Fibroblast of skin of abdomen (primary cell): ENCODE measurements at places on chromosomes 16 and 17.
A peak's percentile ranks its signal among the peaks of the same experiment; 100 is the strongest.

GRCh38 chr17:81540676-81541027 lies 11.5 kb downstream of the FAAP100 start:
- no peak for DNase-seq

DNA sequence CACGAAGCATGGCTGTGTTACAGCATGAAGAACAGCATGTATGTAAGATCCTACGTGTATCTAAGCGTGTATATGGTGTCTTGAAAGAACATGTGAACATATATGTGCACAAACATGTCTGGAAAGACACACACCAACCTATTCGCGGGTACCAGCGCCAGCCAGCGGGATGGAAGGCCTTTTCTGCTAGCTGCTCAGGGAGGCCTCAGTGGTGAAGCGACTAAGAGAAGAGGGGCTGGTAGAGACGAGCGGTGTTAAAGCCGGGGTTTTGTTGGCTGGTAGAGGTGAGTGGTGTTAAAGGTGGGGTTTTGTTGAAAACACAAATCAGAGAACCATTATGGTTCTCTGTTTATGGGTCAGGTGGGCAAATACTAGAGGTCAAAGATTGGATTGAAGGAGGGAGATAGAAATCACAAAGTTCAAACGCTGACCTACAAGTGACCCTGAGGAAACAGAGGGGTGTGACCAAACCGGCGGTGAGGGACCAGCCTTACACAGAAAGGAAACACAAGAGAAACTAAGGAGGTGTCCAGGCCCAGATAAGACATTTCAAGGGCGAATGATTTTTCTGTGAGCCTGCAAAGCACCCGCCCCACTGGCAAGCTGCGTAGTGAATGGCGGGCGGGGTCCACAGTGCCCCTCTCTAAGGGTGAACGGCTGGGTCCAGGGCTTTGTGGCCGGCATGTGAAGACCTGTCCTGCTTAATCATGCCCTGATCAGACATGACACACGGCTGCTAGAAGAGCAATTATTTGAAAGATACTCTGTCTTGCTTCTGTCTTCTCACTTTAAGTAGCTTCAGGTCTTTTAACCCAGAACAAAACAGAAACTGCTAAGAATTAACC lies 8.1 kb downstream of the ZCCHC14 start:
- no peak for DNase-seq

GRCh38 chr17:72696156-72696555 lies 396.3 kb downstream of the SLC39A11 start:
- DNase-seq = no peak

- DNase-seq = no peak
These were observed 76.3 kb downstream of the LITAF start for GRCh38 chr16:11510178-11510973.

DNA sequence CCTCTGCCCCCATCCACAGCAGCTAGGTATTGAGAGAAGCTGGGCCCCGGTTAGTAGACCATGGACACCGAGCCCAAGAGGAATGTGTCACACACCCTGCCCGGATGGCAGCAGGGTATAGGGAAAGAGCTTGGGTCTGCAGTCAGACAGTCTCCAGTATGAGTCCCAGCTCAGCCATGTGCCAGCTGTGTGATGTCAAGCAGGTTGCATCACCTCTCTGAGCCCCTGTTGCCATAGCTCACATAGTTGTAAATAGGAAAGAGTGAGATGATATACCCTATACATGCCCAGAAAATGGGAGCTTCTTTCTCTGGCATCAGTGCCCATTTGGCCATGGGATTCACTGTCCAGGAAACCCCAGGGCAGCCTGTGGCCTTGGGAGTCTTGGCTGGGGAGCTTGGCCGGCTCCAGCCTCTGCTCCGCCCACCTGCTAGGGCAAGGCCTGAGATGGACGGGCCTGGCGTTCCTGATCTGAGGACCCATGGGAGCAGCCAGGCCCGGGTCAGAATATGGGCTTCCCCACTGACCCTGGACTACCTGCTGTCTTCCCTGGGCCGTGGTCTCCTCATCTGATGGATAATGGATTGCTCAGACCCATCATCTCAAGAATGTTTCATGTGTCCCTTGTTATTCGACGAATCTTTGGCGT lies 13.2 kb downstream of the CD300LG start:
- DNase-seq = no peak

DNA sequence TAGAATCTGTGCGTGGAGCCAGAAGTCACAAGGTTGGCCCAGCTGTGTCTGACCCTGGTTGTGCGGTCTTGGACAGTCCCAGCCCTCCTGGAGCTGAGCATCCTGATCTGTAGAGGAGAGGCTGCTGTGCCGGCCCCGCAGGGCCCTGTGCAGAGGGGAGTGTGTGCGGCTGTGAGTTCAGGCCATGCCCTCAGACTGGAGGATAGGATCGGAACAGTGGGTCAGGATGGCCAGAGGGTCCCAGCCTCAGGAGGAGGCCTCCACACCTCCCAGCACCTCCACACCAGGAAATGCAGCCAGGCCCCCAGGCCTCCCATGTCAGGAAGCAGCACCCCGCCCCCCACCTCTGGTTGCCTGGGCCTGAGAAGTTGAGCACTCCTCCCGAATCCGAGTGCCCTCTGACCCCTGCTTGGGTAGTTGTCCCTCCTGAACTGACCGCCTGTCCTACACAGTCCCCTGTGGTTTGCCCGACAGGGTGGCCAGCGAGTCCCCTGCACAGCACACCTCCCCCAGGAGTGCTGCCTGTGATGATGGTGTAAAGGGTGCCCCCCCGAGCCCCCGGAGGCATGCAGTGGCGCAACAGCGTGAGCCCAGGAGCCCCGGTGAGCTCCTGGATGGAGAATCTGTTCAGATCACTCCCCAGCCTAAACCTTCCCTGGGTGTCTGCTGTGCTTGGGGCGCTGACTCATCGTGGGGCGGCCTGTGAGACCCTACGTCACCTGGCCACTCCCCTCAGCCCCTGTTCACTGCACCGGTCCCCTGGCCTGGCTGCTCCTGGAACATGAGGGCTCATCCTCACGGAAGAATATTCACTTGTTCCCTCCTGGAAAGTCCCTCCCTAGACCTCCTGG lies 285.2 kb downstream of the SEC14L1 start:
- peak; percentile 75 for DNase-seq

DNA sequence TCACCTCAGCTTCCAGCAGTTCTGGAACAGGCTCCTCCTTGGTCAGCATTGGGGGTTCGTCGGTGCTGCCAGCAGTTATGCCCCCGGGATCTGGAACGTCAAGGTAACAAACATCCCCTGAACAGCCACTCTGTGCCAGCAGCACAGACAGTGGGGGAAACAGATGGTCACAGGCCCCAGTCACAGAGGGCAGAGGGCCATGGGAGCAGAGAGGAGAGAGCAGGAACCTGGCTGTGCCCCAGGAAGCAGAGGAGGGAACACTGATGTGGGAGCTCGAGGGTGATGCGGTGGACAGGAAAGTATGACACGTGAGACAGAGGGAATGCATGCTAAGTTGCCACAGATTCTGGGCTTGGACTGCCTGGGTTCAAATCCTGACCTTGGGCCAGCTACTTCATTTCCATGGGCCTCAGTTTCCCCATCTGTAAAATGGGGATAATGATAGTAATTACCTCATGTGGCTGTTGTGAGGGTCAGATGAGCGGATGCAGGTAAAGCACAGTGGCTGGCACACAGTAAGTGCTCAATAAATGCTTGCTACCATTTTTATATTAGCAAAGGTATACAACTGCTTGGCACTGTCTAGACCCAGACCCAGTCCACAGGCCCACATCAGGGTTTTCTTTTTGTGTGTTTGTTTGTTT lies 4.9 kb downstream of the BCL7C start:
- no peak for DNase-seq

- DNase-seq = no peak
These were observed 29.1 kb downstream of the ENDOV start for GRCh38 chr17:80443916-80444643.

GRCh38 chr17:19011581-19011980 lies 7.0 kb upstream of the FAM83G start:
- no peak for DNase-seq

GRCh38 chr16:73510852-73511251 lies 462.9 kb upstream of the ZFHX3 start:
- DNase-seq = no peak

GRCh38 chr17:48549914-48550501 lies 5.1 kb upstream of the HOXB2 start:
- DNase-seq = peak; percentile 82
